ENCODE measurements at places on chromosomes 12 and 14.

- DNase-seq, result peak; percentile 20
Measured at GRCh38 chr12:130764073-130764472, 48.0 kb upstream of the RIMBP2 start.

DNA sequence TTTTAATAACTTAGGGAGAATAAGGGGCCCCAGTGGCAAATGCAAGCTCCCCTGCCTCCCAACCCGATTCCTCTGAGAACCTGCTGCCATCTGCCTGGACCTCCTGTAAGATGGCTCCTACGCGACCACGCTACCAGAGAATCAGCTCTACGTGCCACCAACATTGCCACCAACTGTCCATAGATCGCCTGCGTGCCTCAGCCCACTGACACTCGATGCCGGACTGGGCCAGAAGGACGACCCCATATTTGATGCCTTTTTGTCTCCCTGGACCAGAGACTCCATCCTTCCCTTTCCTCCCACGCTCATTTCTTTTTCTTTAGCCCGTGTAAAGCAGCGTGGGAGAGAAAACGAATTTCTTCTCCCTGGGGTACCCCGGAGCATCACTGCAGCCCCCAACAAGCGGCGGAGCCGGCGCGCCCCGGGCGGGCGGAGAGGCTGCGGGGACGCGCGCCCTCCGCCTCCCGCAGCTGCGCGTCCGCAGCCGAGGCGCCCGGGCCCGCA, 565 bp upstream of the KLHL42 start:
- DNase-seq, result peak; percentile 58

DNA sequence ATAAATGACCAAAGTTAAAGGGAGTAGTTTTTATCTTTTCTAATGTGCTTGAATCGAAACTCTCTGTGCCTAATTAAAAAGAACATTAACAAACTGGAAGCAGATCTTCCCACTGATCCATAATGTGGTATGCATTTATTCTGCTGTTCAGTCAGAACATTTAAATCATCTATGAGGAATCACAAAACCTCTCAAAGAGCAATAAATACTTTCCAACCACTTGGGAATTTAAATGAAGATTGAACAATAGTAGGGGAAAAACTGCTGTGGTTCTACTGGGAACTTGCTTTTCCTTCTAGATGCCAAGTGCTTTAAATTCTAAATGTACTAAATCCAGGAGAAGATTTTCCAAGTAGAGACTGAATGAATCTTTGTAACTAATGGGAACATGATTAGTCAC, 12.3 kb upstream of the CHPT1 start:
- DNase-seq, result no peak

DNA sequence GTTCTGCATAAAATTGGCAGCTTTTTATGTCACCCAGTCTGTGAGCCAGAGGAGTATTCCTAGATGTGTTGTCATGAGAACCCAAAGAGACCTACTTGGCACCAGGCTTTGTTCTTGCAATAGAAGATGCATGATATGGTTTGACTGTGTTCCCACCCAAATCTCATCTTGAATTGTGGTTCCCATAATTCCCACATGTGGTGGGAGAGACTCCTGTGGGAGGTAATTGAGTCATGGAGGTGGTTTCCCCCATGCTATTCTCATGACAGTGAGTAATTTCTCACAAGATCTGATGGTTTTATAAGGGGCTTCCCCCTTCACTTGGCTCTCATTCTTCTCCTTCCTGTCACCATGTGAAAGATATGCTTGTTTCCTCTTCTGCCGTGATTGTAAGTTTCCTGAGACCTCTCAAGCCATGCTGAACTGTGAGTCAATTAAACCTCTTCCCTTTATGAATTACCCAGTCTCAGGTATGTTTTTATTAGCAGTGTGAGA, 572.0 kb upstream of the ATP2B1 start:
- DNase-seq, result no peak

DNA sequence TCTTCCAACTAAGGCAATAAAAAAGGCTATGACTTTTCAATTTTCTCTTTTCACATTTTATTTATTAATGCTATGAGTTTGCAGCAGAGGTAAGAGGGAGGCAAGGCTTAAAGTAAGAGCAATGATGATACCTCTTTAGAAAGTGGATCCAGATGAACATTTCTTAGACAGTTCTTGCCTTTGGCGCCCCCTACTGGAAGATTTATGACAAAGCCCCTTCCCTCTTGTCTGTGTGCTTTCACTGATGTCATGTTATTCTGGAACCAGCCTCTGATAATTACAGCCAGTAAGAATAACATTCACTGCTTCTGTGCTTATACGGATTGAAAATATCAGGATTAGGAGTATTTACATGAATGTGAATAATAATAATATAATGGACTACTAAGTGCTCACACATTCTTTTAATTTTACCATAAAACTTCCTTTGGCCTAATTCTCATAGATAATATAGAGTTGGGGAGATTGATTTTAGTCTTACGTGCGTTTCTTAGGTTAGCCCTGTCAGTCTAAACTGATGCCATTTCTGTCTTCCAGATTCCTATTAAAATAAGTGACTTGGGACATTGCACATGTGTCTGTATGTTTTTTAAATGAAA, 1929.9 kb upstream of the SEL1L start:
- peak; percentile 17 for DNase-seq

- no peak for DNase-seq
Measured at GRCh38 chr14:59698793-59699192, 122.2 kb upstream of the CCDC175 start.

- no peak for DNase-seq
Measured at GRCh38 chr14:104870368-104871144, 5.5 kb downstream of the CEP170B start.

- DNase-seq, result no peak
Measured at GRCh38 chr12:101806265-101806664, 24.5 kb downstream of the GNPTAB start.

- DNase-seq, result no peak
Measured at GRCh38 chr12:109656743-109657142, 56.9 kb upstream of the FAM222A start.

DNA sequence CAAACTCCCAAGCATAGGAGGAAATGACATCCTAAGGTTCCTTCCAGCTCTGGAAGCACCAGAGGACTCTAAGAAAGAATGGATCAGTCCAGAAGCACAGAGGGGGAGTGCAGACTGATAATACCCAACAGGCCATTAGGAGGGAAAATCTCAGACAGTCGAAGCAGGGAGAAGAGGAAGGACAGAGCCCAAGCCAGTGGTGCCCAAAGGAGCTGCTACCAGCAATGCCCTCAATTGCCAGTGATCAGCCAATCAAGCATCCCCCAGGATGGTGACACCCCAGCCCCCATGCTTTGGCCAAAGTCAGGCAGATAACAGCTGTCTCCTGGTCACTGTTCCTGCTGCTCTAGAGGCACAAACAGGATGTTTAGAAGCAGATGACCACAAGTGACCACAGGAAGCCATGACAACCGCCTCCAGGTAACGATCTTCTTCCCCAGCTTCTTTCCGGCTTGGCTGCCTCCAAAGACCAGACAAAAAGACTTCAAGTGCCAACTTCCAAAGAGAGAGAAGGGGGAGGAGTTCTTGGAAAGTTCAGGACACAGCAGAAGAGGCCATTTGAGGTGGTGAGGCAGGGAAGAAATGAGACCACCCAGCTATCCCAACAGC, 16.2 kb downstream of the PXN start:
- no peak for DNase-seq

GRCh38 chr14:49972823-49973222, 79.9 kb downstream of the ARF6 start:
- DNase-seq, result no peak

DNA sequence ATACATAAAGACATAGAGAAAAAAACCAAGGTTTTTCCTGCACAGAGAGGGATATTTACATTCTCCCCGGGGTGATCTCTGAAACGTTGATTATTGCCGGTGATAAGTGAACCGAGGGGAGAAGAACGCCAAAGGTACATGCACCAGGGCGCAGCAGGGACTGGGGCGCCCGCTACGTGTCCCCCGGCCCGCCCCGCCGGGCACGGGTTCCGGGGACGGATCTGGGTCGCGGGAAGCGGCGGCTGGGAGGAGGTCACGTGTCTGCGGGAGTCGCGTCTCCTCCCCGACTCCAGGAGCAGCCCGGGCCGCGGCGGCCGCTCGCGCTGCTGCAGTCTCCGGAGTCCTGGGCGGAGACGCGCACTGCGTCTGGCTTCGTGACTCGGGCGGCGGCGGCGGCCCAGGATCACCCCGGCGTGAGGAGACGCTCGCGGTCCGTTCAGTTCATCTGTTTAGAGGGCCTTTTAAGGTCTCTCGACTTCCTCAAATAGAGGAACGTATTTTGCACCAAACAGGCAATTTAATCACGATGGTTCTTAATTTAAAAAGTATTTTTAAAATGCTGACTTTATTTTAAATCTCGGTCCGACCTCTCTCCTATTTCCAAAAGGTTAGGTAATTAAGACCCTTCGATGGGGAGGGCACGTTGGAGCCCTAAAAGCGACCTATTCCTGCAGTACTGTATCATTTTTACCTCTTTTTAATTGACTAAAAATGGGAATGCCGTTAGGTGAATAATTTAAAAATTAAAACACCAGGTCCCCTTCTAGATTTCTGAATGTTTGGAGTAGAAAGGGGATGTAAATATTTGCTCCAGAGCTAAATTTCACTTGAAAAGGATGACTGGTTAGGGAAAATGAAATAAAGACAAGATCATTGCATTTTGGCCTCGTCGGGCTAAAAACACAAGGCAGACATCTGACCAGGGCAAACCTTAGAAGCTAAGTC, 1.8 kb upstream of the BHLHE41 start:
- DNase-seq, result peak; percentile 83

DNA sequence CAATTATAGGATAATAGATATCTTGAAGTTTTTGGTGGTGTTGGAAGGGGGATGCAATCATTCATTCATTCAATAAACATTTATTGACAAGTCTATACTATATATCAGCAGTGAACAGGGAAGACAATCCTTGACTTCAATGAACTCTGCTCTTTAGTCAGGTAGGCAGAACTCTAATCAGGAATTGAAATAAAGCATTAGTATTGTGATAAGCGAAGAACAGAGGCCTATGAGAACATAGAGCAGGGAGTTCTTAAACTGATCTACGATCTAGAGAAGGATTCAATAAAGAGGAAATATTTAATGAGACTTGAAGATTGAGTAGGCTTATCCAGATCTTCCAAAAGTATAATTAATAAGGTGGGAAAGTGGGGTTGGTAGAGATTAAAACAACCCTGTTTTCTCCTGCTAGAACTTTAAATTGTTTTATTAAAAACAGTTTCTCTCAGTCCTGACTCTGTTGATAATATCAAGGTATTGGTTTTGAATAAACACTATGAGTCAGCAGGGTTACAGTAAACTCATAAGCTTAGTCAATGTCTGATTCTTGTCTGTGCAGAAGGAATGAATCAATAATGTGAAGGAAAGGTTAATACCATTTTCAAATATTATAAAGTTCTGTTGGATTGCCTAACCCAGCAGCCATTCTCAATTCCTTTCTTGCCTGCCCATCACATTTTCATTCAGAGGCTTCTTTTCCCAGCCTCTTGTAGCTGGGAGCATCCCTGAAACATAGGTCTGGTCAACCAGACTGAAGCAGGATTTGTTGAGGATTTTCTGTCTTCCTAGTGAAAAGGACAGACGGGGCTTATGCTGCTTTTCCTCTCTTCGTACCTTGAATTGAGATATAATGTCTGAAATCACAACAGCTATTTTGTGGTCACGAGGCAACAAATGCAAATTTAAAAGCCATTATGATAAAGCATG, 38.9 kb upstream of the KTN1 start:
- DNase-seq, result no peak

DNA sequence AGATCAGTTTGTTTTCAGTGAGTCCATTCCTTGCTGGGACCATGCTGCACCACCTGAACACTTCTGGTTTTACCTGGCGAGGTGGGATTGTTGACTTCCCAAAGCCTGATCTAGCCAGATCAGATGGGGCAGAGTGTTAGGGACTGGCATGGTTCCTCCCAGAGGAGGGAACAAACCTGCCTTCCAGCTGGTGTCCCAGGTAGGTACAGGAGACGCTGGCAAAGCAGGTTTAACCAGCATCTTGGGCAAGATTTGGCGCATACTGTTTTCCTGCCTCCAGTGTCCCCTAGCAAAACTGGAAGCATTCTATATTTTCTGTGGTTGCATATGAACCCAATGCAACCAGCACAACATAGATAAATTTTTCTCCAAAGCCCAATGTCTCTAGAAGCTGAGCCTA, 14.6 kb upstream of the FOS start:
- DNase-seq, result no peak

DNA sequence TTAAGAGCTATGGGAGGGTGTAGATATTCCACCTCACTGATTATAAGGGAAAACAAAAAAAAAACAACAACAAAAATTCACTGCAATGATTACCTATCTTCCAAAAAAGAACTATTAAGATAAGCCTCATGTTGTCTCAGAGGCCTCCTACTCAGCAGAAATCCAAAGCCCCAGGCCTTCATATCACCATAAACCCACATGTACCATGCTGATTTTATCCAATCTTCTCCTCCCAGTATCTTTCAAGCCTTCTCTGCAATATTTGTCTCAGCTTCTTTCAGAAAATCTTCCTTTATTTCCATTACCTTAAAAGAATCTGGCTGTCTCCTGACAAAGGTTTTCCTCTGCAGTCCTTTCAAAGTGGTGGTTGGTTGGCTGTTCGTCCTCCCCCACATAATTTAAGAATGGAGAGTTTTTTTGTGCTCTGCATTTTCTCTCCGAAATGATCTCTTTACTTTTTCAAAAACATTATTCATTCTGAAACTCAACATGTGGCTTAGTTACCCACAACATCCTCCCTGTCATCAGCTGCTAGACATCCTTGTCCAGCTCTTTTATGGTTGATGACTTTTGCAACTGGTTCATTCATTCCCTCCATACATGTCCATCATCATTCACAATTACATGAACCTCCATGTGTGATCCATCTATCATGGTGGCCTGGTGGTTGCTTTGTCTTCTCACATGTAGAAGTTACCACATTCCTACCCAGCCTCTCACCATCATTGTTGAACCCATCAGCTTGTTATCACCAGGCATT, 2.9 kb upstream of the EPYC start:
- no peak for DNase-seq

GRCh38 chr12:90020014-90020413, 311.4 kb upstream of the ATP2B1 start:
- DNase-seq, result no peak

GRCh38 chr12:104448031-104448430, 8.7 kb upstream of the CHST11 start:
- DNase-seq, result no peak

DNA sequence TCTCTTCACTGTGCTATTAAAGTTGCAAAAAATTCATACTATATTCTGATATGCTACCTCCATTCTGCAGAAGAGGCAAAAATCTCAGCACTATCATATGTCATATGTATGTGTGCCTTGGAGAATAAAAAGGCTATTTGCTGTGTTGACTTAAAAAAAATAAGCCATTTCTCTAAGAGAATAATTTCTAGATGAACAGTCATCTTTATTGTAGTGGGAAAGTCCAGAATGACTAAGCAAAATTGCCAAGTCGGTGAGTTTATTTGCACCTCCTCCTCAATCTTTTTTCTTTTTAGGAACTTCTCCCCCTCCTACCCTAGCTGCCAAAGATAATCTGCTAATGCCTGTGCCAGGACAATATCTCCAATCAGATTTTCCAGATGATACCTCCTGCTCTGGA, 353.8 kb upstream of the FAR2 start:
- DNase-seq, result no peak

DNA sequence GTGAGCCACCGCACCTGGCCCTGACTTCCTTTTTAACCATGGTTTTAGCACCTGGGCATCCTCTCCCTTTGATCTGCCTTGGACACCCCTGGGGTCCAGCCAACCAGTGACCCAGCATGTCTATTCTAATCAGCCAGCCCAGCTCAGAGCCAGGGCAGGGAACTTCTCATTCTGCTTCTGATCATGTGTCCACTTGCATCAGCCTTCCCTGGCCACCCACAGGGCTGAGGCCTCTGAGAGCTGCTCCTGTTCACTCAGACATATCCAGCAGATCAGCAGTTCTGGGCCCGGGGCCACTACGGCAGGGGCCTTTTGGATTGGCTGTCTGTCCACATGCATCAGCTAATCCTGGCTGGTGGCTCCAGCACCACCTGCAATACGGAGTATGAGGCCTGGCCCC, 117.9 kb upstream of the MAP1LC3B2 start:
- DNase-seq, result no peak

Data from cerebellar cortex (tissue), 1 donor.